ENCODE measurements at places on chromosomes 2 and 18.

DNA sequence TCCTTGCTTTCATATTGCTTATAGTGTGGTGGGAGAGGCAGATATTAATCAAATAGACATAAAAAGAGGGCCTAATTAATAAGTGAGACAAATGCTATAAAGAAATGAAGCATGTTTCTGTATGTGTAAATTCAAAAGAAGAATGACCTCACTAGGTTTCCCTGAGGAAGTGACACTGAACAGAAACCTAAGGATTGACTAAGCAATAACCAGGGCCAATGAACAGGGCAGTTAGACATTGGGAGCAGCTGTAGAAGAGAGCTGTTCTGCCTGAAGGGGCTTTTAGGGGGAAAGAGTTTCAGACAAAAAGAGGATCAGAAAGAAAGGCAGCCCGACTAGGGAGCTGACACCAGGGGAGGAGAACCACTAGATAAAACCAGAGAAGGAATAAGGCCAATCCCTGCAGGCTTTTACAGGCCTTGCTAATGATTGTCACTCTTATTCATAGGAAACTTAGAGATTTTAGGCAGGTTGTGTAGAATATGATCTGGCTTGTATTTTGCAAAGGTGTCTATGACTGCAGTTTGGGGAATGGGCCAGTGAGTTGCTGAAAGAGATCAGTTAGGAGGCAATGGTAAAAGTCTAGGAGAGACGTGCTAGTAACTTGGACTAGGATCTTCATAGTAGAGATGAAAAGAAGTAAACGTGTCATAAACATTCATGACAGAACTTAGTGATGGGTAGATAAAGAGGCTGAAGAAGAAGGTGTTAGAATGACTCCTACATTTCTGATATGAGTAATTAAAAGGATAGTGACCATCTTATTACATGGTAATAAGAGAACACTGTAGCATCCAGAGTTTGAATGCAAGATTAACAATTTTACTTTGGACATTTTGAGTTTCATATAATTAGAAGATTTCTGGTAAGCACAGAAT is 26.8 kb upstream of the NABP1 start:
- DNase-seq = no peak

GRCh38 chr18:63151539-63151938 is 168.0 kb downstream of the BCL2 start:
- no peak for DNase-seq

- no peak for DNase-seq
Observed at GRCh38 chr18:74389171-74389927, 67.8 kb downstream of the DIPK1C start.

DNA sequence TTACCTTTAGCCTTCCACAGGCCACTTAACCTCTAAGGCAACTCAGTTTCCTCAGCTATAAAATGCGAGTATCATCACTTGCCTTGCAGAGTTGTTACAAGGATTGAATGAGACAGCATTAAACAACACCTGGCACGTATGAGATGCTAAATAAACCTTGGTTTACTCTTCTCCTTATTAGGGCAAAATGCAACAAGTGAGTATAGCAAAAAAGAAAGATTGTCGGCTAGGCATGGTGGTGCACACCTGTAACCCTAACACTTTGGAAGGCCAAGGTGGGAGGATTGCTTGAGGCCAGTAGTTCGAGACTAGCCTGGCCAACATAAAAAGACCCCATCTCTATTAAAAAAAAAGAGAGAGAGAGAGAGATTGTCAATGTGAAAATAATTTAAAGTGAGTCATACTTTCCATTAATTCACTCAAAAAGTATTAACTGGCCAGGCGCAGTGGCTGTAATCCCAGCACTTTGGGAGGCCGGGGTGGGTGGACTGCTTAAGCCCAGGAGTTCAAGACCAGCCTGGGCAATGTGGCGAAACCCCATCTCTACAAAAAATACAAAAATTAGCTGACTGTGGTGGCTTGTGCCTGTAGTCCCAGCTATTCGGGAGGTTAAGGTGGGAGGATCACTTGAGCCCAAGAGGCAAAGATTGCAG is 8.0 kb downstream of the ATAD2B start:
- DNase-seq = no peak

GRCh38 chr18:72201032-72201431 is 343.1 kb downstream of the CBLN2 start:
- no peak for DNase-seq

DNA sequence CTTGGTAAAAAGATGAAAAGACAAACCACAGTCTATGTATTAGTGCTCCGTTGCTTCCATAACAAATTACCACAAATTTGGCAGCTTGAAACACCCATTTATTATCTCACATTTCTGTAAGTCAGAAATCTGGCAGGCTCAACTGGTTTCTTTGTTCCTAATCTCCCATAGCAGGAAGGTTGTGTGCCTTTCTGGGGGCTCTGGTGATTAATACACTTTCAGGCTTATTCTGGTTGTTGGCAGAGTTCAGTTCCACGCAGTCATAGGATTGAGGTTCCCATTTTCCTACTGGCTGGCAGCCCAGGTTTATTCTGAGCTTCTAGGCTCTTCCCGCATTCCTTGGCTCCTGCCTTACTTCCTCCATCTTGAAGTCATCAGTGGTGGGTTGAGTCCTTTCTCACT is 189.3 kb downstream of the ANAPC1 start:
- DNase-seq = no peak

Data from NCI-H1436 (cell line).